Activated T-helper 1 cell treated with anti-CD3 and anti-CD28 coated beads, Interleukin-2, amount 50 U/mL, for 16 hours (primary cell): ENCODE measurements at places on chromosomes 7 and 10.

GRCh38 chr7:148834605-148835004 lies 49.5 kb downstream of the EZH2 start:
- DNase-seq, result no peak

- DNase-seq, result no peak
Measured at GRCh38 chr10:21702633-21703111, 168.6 kb downstream of the MLLT10 start.

DNA sequence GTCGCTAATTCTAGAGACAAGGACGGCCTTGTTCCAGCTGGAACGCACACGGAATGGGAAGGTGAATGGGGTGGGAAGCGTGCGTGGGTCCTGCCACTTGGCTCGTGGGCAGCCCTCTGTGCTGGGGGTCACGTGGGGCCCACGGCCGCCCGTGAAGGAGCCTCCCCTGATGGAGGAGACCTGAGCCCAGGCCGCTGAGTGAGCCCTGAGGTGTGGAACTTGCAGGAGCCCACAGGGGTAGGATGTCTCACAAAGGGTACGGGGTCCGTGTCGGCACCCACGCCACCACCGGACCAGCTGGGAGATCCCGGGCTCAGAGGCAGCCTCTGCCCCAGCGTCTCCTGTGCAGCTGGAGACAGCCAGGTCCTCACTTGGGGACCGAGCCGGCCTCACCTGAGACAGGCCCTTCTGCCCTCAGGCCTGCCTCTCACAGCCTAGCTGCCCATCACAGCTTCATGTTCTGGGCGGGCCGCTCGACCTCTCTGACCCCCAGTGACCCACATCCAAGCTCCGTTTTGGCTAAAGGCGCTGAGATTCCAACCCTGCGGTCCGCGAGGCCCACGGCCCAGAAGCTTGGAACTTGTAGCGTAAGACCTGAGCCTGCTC lies 84.8 kb downstream of the FOXL3 start:
- DNase-seq, result no peak

GRCh38 chr7:99112097-99112496 lies 31.8 kb downstream of the SMURF1 start:
- no peak for DNase-seq

DNA sequence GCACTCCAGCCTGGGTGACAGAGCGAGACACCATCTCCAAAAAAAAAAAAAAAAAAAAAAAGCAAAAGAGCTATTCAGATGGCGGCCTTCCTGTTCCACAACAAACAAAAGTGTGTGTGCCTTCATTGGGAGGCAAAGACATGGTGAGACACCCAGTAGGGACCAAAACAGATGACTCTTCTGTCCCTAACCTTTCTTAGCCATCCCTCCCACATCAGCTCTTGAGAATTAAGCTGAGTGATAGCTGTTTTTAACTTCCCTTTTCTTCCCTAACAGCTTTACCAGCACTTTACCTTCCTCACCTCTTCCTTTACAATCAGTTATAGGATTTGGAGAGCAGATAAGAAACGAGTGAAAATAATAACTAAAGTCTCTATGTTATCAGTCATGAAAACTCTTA lies 48.2 kb downstream of the ARMH3 start:
- DNase-seq, result no peak

- no peak for DNase-seq
Measured at GRCh38 chr10:93751832-93752231, 5.9 kb upstream of the LGI1 start.

DNA sequence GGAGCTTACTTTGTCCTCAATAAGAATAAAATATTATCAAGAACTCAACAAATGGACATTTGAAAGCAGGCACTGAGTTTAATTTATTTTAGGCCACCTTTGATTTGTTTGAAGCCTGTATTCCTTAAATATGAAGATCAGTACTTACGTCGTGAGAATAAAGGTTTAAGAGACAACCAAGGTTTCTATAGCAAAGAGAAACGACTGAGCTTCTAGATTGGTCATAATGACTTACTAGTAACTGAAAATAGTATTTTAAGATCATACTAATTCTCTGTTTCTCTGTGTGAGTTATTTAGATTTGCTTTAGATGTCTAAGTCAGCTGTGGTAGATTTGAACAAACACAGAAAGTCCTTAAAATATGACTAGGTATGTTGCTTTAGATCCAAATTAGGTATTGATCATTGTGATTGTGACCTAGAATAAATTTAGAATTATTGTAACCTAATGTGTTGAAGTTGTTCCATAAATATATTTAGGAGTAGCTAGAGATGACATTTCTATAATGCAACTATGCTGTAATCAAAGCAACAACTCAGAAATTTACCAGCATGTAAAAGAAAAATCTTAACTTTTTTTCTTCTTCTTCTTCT lies 2.4 kb upstream of the GLCCI1 start:
- DNase-seq, result no peak

DNA sequence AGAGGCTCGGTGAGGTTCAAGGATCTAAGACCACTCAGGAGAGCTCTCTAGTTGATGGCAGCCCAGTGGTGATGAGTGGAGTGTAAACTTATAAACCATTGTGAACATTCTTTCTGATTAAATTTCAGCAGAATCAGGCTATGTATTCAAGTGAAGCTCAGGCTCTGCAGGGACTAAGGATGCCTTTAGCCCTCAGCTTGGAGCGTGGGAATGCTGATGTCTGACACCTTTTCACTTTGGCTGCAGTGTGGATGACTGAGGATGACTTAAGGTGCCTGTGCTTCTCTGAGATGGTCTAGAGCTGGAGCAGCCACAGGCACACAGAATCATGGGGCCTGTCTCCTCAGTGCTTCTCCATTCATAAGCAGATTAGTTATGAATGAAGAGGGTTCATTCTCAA lies 150.4 kb downstream of the SORCS3 start:
- no peak for DNase-seq

GRCh38 chr7:157005456-157006204 lies 4.8 kb downstream of the MNX1 start:
- no peak for DNase-seq

DNA sequence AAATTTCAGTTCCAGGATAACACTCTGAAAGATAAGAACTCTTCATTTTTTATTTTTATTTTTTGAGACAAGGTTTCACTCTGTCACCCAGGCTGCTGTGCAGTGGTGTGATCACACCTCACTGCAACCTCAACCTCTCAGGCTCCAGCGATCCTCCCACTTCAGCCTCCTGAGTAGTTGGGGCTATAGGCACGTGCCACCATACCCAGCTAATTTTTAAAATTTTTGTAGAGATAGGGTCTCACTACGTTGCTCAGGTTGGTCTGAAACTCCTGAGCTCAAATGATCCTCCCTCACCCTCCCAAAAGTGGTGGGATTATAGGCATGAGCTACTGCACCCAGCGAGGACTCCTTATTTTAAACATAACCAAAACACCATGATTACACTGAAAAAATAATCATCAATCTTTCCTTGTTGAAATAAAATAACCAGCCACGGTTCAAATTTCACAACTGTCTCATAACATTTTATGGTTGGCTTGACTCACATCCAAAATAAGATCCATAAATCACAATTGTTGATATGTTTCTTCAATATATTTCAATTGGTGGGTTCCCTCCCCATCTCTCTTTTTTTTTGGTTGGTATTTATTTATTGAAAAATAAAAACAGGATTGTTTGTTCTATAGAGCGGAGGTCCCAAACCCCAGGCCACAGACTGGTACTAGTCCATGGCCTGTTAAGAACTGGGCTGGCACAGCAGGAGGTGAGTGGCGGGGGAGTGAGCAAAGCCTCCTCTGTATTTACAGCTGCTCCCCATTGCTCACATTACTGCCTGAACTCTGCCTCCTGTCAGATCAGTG lies 60.1 kb upstream of the FAM171A1 start:
- no peak for DNase-seq

DNA sequence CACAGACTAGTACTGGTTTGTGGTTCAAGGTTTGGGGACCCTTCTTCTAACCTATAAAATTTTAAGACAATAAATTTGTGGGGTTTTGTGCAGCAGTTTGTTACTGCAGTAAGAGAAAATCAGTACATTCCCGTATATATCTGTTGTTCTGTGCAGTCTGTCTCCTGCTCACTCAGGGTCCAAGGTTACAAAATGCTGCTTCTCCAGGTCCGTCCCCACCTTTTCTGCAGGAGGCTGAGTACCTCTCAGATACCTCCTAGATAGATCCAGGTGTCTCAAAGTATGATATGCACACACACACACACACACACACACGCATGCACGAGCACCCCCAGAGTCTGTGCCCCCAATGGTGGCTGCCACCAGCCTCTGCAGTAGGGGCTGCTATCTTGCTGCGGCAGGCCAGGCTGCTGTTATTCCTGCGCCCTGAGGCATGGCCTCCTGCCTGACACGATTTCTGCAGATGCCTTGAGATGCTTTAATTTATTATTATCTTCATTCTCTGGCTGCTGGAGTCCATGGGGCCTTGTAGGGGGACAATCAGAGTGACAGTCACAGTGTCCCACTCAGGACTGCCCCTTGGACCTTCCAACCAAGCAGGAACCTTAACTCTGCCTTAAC lies 25.2 kb upstream of the ASL start:
- DNase-seq, result no peak

GRCh38 chr7:137992104-137992549 lies 9.8 kb downstream of the CREB3L2 start:
- DNase-seq, result no peak

DNA sequence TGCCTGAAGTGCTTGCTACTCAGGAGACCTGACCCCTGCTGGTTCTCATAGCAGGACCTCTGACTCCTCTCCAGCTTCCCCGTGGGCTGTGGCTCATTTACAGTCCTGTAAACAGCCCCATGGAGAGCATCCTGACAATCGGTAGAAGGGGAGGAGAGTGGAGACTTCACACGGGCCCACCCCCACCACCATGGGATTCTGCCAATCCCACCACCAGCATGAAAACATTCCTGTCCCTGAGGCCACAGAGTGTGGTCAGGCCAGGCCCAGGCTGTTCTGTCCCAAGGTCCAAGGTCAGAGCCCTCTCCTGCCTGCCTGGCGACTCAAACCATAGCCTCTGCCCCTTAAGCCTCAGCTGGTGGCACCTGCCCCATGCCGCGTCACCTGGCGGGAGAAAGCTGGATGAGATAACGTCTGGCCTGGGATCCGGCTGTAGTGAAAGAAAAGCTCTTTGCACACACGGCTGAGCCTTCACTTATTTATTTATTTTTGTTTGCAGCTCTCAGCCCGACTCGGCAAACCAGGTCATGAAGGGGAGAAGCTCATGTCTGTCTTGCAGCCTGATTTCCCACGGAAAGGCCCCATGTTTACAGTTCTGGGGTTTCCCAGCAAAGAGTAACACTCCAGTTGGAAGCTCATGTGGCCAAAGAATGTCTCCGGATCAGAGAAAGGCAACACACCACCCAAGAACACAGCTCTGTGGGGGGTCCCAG lies 293.6 kb upstream of the ZMIZ1 start:
- no peak for DNase-seq

DNA sequence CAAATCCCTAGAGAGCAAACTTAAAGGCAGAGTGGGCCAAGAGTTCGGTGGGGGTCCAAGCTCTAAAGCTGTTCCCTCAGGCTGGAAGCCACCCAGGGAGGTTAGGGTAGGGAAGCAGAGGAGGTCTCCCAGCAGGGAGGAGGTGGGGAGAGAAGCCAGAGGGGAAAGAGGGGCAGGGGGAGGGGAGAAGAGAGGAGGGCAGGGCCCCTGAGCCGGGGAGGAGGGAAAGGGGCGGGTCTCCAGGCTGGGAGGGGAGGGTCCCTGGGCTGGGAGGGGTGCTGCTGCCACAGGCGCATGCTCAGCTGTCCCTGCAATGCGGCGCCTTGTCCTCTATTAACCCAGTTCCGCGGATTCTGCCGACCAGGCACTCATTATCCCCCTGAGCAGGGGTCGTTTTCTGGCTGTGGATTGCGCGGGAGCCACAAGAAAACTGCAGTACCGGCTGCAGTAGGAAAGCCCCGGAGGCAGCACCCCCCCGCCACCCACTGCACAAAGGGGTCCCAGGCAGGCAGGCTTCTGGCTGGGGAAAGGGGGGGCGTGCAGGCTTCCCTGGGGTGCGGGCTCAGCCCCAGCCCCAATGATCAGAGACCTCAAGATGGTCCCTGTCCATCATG lies 49.3 kb downstream of the CAMK2B start:
- no peak for DNase-seq

DNA sequence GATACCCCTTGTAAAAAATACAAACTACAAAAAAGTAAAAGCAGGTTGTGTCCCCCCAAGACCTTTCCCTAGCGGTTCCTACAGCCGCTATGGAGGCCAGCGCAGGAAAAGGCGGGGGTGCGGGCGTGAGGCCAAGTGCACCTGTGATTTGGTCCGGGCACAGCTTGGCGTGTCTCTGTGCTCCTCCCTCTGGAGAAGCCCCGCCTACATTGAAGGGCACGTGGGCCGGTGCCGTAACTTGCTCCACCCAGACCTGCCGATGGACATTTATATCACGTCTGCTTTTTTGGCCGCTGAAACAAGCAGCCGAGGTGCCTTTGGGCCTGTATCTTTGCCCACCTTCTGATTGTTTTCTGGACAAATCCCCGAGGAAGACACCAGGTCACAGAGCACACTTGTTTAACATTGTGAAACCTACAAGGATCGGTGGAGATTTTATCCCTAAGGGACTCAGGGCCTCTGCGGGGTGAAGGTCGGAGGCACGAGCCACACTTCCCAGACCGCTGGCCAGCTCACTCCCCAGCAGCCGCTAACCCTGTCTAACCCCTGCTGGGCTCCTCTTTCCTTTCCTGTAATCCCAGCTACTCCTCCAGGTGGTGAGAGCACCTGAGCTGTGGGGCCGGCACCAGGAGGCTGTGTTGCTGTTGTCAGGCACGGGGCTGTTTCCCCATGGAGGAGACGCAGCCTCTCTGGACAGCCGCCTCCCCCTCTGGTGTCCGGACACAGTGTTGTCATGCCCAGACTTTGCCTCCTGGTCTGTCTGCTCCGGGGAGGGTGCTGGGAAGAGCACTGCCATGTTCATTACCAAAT lies 18.8 kb upstream of the INPP5A start:
- no peak for DNase-seq

DNA sequence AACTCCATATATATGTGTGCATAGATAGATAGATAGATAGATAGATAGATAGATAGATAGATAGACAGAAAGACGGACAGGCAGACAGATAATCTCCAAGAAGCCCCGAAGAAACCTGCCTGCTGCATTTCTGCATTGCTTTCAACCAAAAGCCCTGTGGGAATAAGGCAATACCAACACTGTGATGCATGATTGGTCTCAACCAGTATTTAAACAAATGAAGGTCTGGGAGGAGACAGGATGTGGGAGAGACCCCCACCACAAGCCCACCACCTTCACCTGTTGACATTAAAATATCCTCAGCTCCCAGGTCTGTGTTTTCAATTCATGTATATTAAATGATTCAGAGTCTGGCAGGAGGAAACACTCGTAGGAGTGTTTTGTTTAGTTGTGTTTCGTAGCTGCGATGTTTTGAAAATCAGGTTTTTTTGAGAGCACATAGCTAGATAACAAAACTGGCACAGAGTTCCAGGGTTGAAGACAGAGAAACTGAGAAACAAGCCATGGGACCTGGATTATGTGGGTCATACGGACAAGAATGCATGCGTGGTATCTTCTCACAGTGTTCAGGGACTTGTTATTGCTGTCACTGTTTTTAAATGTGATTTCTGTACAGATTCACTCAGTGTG lies 200.7 kb upstream of the AHR start:
- no peak for DNase-seq

DNA sequence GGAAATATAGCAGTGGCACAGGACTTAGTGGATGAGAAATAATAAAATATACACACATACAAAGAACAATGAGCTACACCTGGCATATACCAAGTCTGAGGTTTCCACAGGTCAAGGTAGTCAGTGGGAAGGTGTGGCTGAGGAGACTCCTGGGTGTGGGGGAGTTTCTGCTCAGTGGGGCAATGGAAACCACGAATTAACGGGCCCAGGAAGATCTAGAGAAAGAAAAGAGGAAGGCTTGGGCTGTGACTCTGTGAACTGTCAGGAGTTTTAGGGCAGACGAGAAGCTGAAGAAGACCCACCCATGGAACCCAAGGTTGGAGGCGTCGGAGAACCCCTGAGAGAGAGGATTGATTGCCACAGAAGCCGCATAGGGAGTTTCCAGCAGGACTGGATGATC lies 196.5 kb downstream of the HERPUD2 start:
- no peak for DNase-seq
